Activated CD8-positive, alpha-beta memory T cell treated with anti-CD3 and anti-CD28 coated beads, Interleukin-2, amount 50 U/mL, for 48 hours (primary cell): ENCODE measurements at places on chromosomes 4 and X.

DNA sequence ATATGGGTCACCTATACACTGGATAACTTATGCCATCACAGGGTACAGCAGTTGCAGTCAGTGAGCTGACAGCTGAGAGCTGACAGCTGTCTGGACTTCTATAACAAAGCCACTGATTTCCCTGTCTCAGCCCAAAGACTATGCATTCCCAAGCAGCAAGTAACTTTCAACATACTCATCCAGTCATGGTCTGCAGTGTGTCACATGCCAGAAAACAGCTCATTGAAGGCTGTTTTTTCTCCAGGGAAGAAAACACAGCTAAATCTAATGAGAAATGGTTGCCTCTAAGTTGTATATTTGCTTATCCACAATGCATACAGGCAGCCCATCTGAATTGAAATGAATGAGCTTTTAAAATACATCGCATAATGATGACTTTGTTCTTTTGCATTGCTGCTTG lies 6.3 kb downstream of the KIAA1210 start:
- no peak for DNase-seq

- DNase-seq = no peak
Observed at GRCh38 chr4:11869191-11869870, 440.6 kb upstream of the HS3ST1 start.

DNA sequence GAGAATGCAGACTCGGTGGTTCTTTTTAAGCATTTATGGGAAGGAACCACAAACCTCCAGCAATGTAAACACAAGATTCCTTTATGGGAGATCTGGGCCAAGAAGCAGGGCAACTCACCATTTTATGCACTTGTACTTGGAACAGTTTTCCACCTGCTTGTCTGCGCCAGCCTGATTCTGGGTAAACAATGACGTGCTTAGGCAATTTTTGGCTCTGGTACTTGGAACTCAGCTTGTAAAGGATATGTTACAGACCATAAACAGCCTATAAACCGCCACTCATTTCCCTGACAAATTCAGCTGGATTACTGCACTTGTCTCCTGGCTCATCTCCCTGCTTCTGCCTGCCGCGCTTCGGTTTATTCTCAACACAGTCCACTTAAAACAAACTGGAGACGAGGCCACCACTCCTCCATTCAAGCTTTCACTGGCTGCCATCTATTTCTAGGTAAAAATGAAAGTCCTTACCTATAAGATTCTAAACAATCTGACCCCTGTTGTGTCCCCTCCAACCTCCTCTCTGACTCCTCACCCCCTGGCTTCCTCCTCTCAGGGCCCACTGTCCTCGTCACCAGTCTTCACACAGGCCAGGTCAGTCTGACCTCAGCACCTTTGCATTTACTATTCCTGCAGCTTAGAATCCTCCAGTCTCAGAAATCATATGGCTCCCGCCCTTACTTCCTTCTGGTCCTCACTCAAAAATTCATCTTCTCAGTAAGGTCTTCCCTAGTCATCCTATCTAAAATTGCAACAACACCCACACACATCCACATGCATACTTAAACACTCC lies 205.9 kb upstream of the GALNT7 start:
- no peak for DNase-seq

GRCh38 chrX:21289232-21289631 lies 85.0 kb upstream of the CNKSR2 start:
- no peak for DNase-seq

DNA sequence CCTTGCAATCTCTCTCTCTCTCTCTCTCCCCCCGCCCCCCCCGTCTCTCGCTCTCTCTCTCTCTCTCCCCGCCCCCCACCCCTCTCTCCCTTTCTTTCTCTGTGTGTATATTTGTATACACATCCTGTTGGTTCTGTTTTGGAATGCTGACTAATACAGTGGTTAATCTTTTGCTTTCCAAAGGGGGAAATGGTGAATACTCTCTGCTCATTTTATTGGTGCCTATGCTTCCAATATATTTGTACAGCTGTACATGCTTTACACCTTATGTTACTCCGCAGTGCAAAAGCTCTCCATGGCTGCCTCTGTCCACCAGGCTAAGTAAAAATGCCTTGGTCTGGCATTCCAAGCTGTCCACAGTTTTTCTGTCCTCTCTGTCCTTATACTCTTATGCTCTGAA lies 158.8 kb downstream of the RBMX2 start:
- DNase-seq = no peak

DNA sequence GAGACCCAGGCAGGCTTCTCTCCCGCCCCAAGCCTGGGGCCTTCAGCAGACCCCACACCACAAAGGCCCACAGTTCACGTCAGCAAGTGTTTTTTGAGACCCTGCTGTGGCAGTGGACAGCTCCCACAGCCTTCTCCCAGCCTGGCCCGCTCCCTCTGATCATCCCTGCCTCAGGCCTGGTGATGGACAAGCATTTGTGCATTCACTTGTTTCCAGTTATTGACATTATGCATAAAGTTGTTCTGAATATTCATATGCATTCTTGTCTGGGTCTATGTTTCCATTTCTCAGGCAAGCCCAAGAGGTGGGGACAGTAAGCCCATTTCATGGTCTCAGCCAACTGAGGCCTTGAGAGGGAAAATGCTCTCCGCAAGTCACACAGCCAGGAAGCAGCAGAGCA lies 14.7 kb downstream of the TRO start:
- no peak for DNase-seq

DNA sequence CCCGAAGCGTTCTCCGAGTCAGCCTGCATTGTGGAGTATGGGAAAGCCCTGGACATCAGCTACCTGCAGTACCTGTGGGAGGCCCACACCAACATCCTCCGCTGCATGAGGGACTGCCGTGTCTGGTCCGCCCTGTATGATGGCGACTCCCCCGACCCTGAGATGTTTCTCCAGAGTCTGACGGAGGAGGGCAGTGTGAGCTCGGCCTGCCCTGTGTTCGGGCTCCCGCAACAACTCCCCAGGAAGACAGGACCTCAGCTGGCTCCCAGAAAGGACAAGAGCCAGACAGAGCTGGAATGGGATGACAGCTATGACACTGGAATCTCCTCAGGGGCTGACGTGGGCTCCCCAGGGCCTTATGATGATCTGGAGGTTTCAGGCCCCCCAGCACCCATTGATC lies 111.3 kb downstream of the GATB start:
- DNase-seq = no peak

- no peak for DNase-seq
Observed at GRCh38 chr4:128459547-128459946, 171.9 kb upstream of the PGRMC2 start.

- no peak for DNase-seq
Observed at GRCh38 chrX:132486599-132487178, 2.1 kb downstream of the MBNL3 start.

DNA sequence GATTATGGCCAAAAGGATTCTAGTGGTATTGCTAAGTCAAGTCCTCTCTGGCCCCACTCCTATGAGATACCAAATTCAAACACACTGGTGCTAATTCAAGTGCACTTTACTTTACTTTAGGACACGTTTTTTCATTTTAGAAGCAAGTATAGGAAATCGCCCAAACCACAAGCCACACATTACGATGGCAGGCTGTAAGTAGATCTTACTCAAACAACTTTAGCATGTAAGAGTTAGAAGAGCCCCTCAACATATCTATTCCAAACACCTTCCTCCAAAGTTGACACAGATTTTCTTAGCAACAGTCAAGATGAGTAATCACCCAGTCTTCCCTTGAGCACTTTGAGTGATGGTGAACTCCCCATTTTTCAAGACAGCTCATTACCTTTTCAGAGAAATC lies 43.6 kb downstream of the DRD5 start:
- no peak for DNase-seq

DNA sequence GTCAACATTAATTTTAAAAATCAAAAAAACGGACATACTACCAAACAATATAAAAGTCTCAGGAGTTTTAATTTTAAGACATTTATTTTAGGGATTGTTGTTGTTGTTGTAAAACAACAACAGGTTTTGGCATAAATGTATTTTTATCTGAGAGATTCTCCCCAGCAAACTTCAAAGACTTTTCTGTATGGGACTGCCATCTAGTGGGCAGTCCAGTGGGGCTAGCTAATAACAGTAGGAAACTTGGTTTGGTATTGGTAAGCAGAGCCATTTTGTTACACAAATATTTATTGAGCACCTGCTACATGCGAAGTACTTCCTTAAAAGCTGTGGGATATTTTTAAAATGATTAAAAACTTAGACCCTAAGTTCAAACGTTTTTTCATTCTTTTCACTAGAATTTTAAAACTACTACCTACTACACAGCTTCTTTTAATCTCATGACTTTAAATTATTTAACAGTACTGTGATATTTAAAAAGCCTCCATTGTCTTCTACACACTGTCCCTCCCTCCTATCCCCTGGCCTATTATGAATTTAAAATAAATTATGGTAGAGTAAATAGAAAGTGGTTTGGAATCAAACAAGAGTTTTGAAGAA lies 1028.4 kb upstream of the INTU start:
- DNase-seq = no peak

- DNase-seq = no peak
Observed at GRCh38 chr4:110628663-110629213, 5.9 kb upstream of the PITX2 start.

DNA sequence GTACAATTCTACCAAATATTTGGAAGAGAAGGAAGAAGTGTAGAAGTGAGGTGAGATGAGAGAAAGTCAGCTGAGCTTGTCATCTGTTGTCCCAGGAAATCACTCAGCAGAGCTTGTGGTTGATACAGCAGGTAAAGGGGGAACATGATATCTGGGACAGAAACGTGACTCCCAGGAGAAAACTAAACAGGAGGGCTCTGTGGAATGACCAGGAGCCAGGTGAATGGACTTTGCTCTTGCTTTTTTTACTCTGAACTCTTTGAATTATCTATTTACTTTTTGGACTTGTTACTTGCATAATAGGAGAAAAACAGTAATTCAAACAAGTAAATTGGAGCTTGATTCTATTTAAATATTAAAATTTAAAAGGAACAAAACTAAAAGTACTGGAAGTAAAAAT lies 555.6 kb upstream of the FRG1 start:
- no peak for DNase-seq

DNA sequence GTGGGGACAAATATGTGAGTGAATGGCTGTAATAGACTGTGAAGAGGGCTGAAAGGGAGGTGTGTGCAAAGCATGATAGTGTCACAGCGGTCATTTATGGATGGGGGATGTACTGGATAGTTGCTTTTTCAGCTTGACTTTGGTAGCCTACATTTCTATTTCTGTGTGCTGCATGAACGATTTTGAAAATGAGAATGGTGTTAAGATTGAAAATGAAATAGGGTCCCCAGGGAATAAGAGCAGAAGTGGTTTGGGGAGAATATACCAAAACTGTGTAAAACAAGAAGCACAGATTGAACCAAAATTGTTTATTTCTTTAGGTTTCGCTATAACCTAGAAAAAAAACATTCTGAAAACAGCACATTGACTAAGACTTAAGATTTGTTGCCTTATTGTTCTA lies 58.8 kb upstream of the CLNK start:
- DNase-seq = no peak

- no peak for DNase-seq
Observed at GRCh38 chrX:107117993-107118321, 665 bp downstream of the RBM41 start.

GRCh38 chr4:95091272-95091671 lies 333.5 kb downstream of the BMPR1B start:
- DNase-seq = no peak

GRCh38 chrX:132778917-132779316 lies 179.5 kb downstream of the HS6ST2 start:
- DNase-seq = no peak

DNA sequence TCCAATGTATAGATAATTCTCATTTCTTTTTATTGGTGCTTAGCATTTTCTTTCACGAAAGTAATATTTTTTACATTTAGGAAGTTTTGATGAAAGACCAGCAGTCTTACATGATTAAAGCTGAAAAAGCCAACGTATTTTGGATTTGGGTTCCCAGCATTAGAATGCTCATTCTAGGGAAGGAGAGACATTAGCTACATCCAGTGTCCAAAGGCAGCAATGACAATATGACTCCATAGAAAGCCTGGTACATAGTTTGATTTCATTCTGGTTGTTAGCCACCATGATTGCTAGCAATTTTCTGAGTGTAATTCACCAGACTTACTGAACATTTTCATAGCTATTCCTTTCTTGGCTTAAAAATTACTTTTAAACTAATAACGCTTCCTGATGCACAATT lies 1397.5 kb downstream of the PCDH7 start:
- DNase-seq = no peak

DNA sequence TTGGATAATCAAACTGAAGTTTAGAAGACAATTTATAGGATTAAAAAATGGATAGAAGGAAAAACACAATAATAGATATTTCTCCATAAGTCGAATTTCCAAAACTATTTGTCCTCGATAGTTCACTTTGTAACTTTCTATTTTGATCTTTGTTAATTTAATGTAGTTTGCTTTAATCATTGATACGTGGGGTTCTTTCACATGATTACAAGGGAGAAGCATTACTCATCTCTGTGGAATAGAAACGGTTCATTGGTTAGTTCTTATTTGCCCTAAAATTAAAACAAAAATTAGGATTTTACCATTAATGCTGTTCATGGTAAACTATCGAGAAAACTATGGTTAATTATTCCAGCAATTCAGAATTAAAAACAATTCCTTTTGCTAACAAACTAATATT lies 2.1 kb downstream of the TET2 start:
- no peak for DNase-seq

DNA sequence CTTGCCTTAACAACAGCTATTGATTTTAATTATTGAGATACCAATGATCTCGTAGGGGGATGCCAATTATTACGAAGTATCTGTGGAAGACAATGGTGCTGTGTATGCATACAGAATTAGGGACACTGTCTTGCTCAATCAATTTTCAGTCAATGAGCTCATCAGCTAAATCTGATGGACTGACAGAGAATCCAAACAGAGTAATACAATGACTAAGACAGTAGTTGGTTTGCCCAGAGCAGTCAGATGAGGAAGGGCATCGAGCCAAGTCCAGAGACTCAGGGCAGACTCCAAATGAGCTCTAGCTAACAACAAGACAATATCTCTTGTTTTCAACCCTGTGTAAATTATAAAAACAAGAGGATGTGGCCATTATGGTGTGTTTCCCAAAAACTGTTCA lies 14.7 kb upstream of the GSX2 start:
- DNase-seq = no peak

DNA sequence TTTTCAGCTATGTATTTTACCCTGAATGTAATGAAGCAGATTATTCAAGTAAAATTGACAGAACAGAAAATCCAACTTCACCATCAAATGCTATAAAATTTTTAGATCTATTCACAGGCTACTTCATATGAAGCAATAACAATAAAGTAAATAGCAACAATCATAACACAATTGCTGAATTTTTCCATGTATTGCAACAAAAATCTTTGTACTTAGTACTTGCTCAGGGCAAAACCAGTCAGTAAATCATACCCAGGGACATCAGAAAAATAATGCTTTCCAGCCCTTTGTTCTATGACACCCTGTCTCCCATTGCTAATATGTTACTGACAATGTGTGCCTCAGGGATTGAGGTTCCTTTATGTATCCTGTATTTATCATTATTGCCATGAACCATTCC lies 15.5 kb downstream of the TNIP3 start:
- DNase-seq = no peak

DNA sequence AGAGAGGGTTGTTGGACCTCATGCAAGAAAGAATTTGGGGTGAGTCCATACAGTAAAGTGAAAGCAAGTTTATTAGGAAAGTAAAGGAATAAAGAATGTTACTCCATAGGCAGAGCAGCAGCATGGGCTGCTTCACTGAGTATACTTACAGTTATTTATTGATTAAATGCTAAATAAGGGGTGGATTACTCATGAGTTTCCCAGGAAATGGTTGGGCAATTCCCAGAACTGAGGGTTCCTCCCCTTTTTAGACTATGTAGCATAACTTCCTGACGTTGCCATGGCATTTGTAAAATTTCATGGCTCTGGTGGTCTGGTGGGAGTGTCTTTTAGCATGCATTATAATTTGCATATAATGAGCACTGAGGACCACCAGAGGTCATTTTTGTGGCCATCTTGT lies 16.7 kb downstream of the PPP4R3C start:
- DNase-seq = no peak
